ENCODE measurements at places on chromosomes 3 and 15. TPM values are rescaled to one million over a fixed set of nuclear protein-coding genes. Genes with fewer than 3 reads are reported as not detected.

Gene ITPKA
- total RNA-seq, result 2.8 TPM

Gene TAGLN3
- total RNA-seq, result 0.34 TPM

Gene CADM2
- not detected for total RNA-seq

Gene GLDN
- not detected for total RNA-seq

Gene CCR1
- total RNA-seq, result not detected

Gene STRIT1
- not detected for total RNA-seq
